Lung microvascular endothelial cell (primary cell): ENCODE measurements at places on chromosomes 5 and 9. TPM values are rescaled to one million over a fixed set of nuclear protein-coding genes. Genes with fewer than 3 reads are reported as not detected.

Gene C5orf24
- total RNA-seq, result 32.9 and 46.4 TPM in 2 replicates

DNA sequence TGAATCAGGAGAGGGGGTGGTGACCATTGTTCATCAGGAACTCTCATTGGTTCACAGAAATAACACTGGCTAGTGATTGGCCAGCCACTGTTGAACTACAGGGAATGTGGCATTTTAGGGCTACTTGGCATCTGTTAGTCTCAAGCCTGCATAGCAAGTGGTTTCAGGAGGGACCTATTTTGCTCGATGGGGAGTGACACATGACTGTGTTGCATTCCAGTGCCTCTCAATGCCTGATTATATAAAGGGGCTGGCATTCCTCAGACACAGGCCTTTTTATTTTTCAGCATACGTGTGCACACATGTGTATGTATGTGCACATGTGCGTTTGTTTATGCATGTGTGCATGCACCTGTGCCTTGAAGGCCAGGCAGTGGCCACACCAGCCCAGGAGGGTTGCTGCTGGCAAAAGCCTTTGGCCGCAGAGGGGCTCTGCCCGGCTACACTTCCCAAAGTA, 23.2 kb downstream of the FGD3 start:
- peak; percentile 16 for DNase-seq

GRCh38 chr5:159048298-159048697, 51.4 kb downstream of the EBF1 start:
- DNase-seq, result no peak

DNA sequence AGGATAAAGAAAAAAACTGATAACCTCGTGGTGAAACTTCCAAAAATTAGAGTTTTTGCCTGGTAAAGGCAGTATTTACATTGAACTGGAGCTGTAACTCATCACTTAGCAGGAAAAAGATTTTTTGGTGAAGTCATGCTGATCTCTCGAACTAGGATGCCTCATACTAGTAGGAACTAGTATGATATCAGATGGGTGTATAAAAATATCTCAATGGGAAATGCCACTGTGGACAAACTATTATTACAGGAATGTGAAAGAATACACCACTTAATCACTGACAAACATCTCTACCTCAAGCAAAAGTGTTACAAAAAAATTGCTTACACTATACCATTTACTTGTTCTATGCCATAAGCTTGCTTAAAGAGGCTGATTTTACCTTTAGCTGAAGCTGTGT, 28.4 kb downstream of the RFX3 start:
- DNase-seq, result peak; percentile 79

- DNase-seq, result no peak
Measured at GRCh38 chr5:158301186-158301585, 442.2 kb upstream of the CLINT1 start.

GRCh38 chr5:77337246-77337645, 126.8 kb downstream of the PDE8B start:
- no peak for DNase-seq

GRCh38 chr9:16180546-16180945, 627.7 kb downstream of the CCDC171 start:
- DNase-seq, result no peak

GRCh38 chr9:132768932-132769905, 99.0 kb downstream of the GTF3C4 start:
- peak; percentile 40 for DNase-seq

- DNase-seq, result no peak
Measured at GRCh38 chr9:27563738-27564430, 9.4 kb downstream of the C9orf72 start.

Gene AHRR
- 1.4 and 2.4 TPM in 2 replicates for total RNA-seq

GRCh38 chr5:31487506-31487905, 44.4 kb downstream of the DROSHA start:
- peak; percentile 20 for DNase-seq

GRCh38 chr9:97768746-97769145, 71.6 kb upstream of the XPA start:
- DNase-seq, result no peak

- no peak for DNase-seq
Measured at GRCh38 chr5:138029501-138029900, 3.4 kb downstream of the FAM13B start.

Gene CAPSL
- total RNA-seq, result not detected in 2 replicates

DNA sequence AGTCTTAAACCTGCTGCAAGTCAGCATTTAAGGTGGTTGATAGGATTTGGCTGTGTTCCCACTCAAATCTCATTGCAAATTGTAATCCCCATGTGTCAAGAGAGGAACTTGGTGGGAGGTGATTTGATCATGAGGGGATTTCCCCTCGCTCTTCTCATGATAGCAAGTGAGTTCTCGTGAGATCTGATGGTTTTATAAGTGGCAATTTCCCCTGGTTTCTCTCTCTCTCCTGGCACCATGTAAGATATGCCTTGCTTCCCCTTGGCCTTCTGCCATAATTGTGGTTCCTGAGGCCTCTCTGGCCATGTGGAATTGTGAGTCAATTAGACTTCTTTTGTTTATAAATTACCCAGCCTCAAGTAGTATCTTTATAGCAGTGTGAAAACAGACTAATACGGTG, 84.3 kb upstream of the SMC2 start:
- DNase-seq, result no peak

Gene PTPRD
- 1.2 and 2.4 TPM in 2 replicates for total RNA-seq

Gene CDX1
- total RNA-seq, result under 0.01 TPM in 1 of 2 replicates, not detected in the other

- no peak for DNase-seq
Measured at GRCh38 chr5:122805481-122805880, 30.6 kb downstream of the SNX2 start.

- no peak for DNase-seq
Measured at GRCh38 chr9:27337833-27338526, 41.0 kb upstream of the EQTN start.

Gene ARID3C
- total RNA-seq, result under 0.01 and 0.20 TPM in 2 replicates

GRCh38 chr5:35089334-35090314, 41.9 kb upstream of the AGXT2 start:
- DNase-seq, result peak; percentile 57

DNA sequence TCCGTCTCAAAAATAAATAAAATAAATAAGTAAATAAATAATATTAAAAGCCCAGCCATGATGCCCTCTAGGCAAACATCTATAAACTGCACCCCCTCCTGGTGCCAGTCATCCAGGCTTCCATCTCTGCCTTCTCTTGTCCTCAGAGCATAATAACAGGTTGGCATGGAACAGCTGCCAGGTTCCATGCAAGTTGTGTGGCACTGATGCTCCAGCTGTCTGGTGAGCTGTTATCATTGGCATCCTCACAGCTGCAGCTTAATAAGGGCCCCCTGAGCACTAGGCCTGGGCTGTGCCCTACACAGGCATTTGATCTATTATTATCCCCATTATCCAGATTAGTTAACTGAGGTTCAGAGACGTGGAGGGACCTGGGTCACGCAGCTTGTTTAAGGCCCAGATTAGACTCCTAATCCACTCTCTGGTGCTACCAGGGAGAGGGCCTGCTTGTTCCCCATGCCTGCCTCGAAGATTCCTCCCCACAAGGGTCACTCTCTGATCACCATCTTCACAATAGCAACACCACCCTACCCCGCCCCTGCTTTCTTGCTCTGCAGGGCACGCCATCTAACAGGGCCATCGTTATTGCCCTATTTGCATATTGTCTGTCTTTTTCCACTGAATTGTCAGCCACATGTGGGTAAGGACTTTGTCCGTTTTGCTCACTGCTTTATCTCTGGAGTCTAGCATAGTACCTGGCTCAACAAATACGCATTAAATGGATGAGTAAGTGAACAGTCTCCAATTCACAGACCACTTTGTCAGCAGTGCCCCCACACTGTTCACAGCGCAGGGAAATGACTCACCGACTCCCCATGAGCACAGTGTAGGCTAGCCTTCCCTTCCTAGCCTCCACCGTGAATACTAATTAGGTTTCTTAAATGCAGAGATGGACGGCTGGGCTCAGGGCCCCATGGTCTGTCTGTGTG, 1.5 kb upstream of the DNM1 start:
- peak; percentile 72 for DNase-seq

- peak; percentile 90 for DNase-seq
Measured at GRCh38 chr9:128892221-128892921, 10.4 kb downstream of the LRRC8A start.

Gene ADAMTSL1
- total RNA-seq, result 0.99 and 11.8 TPM in 2 replicates

DNA sequence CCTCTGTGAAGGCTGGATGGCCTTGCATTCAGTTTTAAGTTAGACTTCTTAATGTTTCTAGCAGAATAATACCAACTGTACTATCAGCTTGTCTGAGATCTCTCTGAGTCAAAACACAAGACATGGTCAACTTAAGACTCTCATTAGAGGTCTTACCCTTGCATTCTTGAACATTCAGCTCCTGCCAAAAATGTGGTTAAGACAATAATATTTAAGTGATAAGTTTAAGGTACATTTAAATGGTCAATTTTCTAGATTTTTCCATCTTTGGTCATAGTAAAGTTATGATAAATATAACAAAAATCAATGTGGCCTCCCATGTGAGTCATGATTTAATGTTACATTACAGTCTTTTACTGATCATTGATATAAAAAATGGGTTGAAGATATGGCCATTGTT, 75.0 kb downstream of the NR2F1 start:
- DNase-seq, result no peak

Gene DMRT2
- total RNA-seq, result not detected in 2 replicates

DNA sequence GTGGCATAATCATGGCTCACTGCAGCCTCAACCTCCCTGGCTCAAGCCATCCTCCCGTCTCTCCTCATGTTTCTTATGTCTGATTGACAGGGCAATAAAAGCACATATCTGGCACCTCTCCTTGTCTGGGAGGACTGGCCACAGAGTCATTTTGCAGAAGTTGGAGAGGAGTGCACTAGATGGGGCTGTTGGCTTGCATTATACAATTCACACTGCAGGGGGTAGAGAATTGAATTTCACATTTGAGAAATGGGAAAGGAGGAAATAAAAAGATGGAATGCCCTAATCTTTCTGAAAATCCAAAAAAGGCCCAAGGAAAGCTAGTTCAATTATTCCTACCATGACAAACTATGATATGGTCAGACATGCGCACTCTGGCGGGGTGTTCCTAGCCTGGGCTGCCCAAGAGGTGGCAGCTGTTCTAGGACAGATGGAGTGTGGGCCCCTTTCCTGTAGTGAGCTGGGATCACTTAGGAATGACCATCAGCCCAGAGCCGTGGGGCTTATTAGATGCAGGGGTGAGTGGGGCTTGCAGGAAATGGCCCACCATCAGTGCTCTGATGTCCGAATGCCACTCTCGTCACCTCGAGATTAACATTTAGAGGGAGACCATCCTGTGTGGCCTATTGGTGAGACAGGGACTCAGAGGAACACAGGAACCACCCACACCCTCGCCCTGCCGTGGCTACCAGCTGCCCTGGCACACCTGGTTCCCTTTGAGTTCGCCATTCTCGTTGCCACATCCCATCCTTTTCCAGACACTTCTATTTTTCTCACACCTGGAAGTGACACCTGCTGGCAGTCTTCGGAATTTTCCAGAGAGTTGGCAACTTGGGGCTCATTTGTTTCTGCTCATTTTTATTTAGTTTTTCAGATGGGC, 21.8 kb upstream of the ANKRD18A start:
- peak; percentile 51 for DNase-seq

Gene MLLT3
- 3.8 and 4.1 TPM in 2 replicates for total RNA-seq

Gene FCN2
- total RNA-seq, result not detected in 2 replicates

DNA sequence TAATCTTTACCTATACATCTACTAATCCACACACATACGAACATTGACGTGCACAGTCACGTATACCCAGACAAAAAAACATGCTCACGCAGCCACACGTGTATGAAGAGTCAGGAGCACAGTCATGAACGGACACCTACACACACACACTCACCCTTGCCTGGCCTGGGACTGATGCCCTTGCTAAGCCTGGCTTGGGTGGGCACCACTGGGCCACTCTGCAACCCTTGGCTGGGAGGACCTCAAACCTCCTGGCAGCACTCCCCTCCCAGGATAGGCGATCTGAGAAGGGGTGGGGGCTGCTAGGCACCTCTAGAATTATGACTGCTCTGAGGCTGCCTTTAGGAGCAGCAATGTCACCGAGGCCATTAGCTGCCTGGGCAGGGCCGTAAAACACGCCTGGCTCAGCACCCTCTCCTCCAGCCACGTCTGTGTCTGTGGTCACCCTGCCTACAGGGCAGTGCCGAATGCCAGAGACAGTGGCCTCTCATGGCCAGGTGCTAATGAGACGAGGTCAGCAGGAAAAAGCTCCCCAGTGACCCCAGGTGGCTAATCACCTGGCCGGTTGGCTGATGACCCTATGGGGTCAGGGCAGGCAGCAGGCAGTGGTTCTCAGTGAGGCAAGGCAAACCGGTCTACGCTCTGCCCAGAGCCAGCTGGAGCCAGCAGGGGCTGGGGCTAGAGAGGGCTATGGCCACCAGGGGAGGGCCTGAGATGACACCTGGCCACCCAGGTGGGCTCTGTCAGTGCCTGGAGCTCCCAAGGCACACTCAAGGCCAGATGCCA, 33.7 kb upstream of the MVB12B start:
- DNase-seq, result no peak

DNA sequence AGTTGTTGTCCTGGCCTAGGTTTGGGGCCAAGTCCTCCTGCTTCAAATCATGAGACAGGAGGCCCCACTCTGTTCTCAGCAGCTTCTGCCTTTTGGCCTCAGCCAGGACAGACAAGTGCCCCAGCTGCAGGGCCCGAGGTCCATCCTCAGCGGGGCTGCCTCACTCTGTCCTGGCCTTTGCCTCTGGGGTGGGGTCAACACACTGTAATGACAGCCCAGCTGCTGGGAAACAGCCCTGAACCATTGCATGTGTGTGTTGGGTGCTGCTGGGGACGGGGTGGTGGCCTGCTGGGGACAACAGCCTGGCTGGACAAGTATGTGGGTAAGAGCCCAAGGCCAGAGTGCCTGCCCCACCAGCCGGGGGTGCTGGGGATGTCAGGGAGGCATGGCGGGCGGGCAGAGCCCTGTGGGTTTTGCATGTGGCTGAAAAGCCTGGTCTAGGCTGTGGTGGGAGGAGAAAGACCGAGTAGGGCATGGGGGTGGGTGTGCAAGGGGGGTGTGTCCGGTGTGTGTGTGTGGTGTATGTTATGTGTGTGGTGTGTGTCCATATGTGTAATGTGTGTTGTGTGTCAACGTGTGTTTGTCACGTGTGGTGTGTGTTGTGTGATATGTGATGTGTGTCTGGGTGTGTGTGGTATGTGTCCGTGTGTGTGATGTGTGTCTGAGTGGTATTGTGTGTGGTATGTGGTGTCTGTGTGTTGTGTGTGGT, 71.7 kb downstream of the KCNT1 start:
- DNase-seq, result no peak

Gene MEGF10
- 0.60 and 0.87 TPM in 2 replicates for total RNA-seq

GRCh38 chr5:29796013-29796412, 1397.5 kb upstream of the CDH6 start:
- DNase-seq, result no peak

GRCh38 chr5:96919754-96920197, 16.1 kb upstream of the LNPEP start:
- DNase-seq, result no peak
